Urinary bladder (tissue), 4 donors: ENCODE measurements at places on chromosomes 1 and 21.

DNA sequence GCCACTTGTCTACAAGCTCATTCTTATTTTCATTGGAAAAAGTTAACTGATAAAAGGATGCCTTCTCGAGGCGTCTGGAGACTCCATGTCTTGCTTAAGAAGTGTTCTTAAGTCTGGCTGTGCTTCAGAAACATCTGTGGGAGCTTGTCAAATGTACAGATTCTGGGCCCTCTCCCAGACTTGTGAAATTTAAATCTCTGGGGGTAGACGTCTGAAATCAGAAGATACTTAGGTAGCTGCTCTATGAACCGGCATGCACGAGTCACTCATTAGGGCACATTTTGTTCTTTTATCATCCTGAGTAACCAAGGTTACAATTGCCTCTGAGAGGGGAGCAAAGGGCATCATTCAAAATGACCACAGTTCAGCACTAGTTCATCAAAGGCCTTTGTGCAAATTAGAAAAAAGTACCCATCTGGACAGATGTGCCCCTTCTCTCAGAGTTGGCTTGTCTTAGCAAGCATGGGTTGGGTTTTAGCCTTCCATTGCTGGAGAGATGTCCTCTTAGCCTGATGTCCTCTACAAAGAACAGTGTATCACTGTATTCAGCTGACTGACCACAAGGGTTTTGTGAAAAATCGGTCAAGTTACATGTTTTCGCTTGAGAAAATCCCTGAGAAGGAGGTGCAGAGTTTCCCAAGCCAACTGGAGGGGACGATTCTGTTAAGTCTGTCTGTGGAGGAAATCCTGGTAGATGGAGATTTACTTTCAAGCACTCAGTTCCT lies 156.9 kb downstream of the ASTN1 start:
- no peak for DNase-seq

DNA sequence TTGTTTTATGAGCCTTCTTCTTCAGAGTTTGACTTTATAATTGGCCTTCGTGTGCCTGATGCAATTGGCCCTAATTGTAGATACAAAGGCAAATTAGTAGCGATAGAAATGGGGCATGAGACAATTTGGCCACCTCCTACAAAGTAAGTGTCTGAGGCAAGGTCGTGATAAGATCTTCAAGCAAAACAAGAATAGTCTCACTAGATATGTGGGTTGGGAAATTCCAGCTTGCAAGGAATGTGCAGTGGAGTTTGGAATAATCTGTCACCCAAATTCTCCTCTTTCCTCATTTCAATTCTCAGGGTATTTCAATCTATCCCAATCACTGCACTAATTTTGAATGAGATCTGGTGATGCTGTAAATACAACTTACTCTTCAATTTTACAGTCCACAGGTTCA lies 11.4 kb upstream of the TSNAX start:
- no peak for DNase-seq

GRCh38 chr1:232084584-232085223 lies 458.1 kb downstream of the DISC1 start:
- DNase-seq, result no peak

DNA sequence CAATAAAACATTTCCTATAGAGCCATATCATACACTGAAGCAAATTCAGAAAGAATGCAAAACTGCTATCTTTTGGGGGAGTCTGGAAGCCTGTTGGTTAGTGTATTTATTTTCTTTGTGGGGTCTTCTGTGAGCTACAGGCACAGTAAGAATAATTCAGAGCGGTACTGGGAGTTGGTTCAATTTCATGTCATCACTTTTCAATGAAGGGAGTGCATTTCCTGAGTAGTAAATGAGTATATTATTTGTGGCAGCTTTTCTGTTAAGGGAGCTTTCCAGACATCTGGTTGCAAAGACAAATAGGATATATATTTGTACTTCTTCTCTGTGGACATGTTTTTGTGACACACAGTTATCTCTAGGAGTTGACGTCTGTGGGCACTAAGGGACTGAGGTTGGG lies 130.6 kb downstream of the HUNK start:
- DNase-seq, result no peak

- no peak for DNase-seq
Measured at GRCh38 chr1:27891196-27891889, 19.0 kb downstream of the THEMIS2 start.

- peak; percentile 8 for DNase-seq
Measured at GRCh38 chr1:17933971-17934370, 173.6 kb upstream of the IGSF21 start.

DNA sequence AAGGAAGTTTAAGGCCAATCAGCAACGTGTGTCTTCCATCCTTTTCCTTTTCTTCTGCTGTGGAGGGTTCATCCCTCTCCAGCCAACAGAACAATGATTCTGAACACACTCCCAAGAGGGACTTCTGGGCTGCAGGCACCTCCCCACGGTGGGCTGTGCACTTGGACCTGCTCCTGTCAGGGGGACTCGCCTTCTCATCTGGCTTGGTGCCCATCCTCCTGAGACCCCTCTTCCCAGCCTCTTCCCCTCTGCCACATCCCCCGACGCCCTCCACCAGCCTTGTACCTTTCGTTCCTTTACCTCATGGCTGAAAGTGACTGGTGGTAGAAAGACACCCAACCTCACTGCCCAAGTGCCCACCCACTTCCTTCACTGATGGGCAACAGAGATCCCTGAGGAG lies 26.0 kb upstream of the SLAMF9 start:
- no peak for DNase-seq

DNA sequence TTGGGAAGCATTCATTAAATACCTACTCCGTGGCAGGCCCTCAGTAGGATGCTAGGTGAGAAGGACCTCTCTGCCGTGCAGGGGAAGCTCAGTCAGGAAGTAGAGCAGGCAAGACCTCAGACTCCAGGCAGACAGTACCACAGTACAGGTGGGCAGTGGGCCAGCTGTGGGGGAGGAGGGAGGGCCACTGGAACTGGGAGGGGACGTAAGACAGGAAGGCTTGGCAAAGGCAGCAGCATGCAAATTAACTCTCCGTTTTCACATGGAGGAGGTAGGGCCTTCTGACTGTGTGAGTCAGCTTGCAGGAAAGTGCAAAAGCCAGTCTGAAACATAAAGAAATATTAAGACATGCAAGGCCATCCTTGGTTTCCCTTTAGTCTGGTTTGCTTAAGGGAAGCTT lies 157.7 kb downstream of the TRIM33 start:
- peak; percentile 37 for DNase-seq

DNA sequence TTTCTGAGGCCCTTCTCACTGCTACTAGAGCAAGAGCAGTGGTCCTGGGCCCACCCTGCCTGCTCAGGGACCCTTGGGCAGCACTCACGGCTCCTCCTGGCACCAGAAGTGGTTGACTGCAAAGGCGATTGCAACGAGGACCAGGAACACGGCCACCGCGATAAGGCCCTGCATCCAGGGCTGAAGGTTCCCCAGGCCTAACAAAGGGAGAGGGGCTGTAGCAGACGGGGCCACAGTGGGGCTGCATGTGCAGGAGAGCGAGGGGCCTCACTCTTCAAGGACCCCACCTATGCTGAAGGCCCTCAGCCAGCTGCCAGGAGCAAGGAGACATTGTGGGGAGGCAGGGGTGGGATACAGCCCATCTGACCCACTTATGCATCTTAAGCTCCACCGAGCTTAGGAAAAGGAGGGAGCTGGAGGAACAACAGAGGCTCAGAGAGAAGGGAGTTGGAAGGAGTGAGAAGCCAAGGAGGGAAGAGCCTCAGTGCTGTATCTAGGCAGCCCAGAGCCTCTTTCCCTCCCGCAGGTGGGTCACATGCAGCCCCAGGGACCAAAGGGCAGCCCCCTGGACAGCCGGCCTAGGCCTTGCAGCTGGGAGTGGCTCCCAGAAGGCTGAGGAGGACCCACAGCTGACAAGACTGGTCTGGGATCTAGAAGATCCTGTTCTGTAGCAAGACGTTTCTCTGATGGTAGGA lies 2.5 kb downstream of the PDZK1IP1 start:
- DNase-seq, result no peak
